ENCODE measurements at places on chromosomes 3 and 15. TPM values are rescaled to one million over a fixed set of nuclear protein-coding genes. Genes with fewer than 3 reads are reported as not detected.
A peak's percentile ranks its signal among the peaks of the same experiment; 100 is the strongest.

MAP1A gene
- 47.2 TPM for total RNA-seq

ACKR4 gene
- 0.18 TPM for total RNA-seq

ADAMTS9 gene
- total RNA-seq: 1.1 TPM

NUDT16 gene
- total RNA-seq: 10.4 TPM

FBXO40 gene
- total RNA-seq: not detected

CD276 gene
- total RNA-seq: 37.5 TPM

SEMA5B gene
- total RNA-seq: not detected

AHSG gene
- not detected for total RNA-seq

SLC9C1 gene
- total RNA-seq: not detected

SATB1 gene
- 5.3 TPM for total RNA-seq

SLC22A13 gene
- total RNA-seq: under 0.01 TPM

DNA sequence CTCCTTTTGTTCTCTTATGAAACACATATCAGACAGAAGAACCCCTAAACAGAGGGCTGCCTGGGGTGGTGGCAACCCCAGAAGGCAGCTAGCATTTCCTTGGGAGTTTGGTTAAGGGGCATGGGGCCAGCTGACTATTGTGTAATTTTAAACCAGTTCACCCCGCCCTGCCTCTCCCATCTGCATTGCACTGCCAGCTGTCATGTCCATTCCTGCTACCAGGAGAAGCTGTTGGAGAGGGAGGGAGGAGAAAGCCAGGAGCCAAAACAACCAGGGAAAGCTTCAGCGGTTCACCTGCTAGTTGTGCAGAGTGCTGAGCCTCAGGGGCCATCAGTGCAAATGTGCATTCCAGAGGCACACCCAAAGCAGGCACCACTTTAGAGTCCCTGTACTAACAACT is 47.6 kb upstream of the ATP1B3 start:
- H3K36me3 ChIP-seq: no peaks in the 10 kb centered on the region
- peaks cover 22% of the 10 kb centered on the region for H3K27me3 ChIP-seq
- no peak overlapping the region for H3K27ac ChIP-seq
- H3K4me3 ChIP-seq: no peak overlapping the region
- H3K4me1 ChIP-seq: no peaks in the 10 kb centered on the region

GRCh38 chr3:183341545-183342288 is 86.7 kb downstream of the MCF2L2 start:
- H3K36me3 ChIP-seq: no peaks in the 10 kb centered on the region
- no peaks in the 10 kb centered on the region for H3K4me1 ChIP-seq
- H3K27me3 ChIP-seq: peaks cover 14% of the 10 kb centered on the region
- no peak overlapping the region for H3K27ac ChIP-seq
- no peak overlapping the region for H3K4me3 ChIP-seq

GRCh38 chr3:73399106-73399505 is 225.6 kb downstream of the PDZRN3 start:
- peaks cover 14% of the 10 kb centered on the region for H3K4me1 ChIP-seq
- peaks cover 14% of the 10 kb centered on the region for H3K36me3 ChIP-seq
- no peak overlapping the region for H3K4me3 ChIP-seq
- peak; percentile 60 for DNase-seq
- no peaks in the 10 kb centered on the region for H3K27me3 ChIP-seq

- peaks cover 46% of the 10 kb centered on the region for H3K36me3 ChIP-seq
- H3K27ac ChIP-seq: peak overlapping the region; percentile 81
- no peaks in the 10 kb centered on the region for H3K27me3 ChIP-seq
- no peak overlapping the region for H3K4me3 ChIP-seq
Measured at GRCh38 chr15:60372756-60373155, 25.0 kb downstream of the ANXA2 start.

DNA sequence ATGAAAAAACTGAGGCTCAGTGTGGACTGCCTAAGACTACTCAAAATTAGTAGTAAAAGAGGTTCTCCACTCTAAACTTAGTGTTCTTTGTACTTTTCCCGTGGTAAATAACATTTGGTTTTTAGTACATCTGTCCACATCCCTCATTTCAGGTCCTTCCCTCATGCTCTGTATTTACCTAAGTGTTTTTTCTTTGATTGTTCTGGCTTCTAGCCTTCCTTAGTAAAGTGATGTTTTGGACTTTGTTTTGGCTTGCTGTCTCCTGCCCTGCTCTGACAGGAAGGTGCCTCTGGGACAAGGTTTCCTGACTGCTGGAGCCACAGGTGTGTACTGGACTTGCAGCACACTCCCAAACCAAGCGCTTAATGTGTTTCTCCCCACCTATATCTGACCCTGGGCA is 29.9 kb upstream of the ALDH1A2 start:
- H3K27ac ChIP-seq: no peak overlapping the region
- DNase-seq: no peak
- H3K4me3 ChIP-seq: no peak overlapping the region
- H3K4me1 ChIP-seq: no peaks in the 10 kb centered on the region

DNA sequence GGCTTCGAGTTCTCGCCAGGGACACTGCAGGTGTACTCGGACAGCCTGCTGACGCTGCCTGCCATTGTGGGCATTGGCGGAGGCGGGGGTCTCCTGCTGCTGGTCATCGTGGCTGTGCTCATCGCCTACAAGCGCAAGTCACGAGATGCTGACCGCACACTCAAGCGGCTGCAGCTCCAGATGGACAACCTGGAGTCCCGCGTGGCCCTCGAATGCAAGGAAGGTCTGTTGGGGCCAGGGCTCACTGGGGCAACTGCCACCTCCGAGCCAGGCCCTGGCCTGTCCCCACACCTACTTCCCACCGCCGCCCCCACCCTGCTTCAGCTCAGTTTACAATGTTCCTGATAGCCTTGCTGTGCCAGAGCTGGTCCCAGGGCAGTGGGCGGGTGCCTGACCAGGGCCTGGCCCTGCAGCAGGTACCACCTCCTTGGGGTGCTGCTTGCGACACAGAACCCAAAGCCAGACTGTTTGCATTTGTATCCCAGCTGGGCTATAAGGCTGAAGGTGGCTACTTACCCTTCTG is 35.5 kb downstream of the PLXNA1 start:
- DNase-seq: no peak
- peaks cover 81% of the 10 kb centered on the region for H3K36me3 ChIP-seq
- no peak overlapping the region for H3K27ac ChIP-seq
- no peak overlapping the region for H3K4me3 ChIP-seq

DNA sequence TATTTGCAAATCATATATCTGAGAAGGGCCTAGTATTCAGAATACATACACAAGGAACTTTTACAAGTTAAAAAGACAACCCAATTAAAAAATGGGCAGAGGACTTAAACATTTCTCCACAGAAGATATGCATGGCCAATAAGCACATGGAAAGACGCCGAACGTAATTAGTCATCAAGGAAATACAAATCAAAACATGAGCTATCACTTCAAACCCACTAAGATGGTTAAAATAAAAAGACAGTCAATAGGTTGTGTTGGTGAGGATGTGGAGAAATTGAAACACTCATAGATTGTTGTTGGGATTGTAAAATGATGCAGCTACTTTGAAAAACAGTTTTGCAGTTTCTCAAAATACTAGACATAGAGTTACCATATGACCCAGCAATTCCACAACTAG is 61.2 kb upstream of the NEO1 start:
- no peaks in the 10 kb centered on the region for H3K36me3 ChIP-seq
- no peaks in the 10 kb centered on the region for H3K27me3 ChIP-seq
- no peak overlapping the region for H3K27ac ChIP-seq
- DNase-seq: peak; percentile 40
- no peak overlapping the region for H3K4me3 ChIP-seq

- peak; percentile 98 for DNase-seq
- H3K36me3 ChIP-seq: no peaks in the 10 kb centered on the region
- H3K27me3 ChIP-seq: no peaks in the 10 kb centered on the region
- H3K27ac ChIP-seq: peak overlapping the region; percentile 95
- no peak overlapping the region for H3K4me3 ChIP-seq
- peaks cover 42% of the 10 kb centered on the region for H3K4me1 ChIP-seq
Measured at GRCh38 chr3:45123030-45123429, 23.1 kb downstream of the CDCP1 start.

DNA sequence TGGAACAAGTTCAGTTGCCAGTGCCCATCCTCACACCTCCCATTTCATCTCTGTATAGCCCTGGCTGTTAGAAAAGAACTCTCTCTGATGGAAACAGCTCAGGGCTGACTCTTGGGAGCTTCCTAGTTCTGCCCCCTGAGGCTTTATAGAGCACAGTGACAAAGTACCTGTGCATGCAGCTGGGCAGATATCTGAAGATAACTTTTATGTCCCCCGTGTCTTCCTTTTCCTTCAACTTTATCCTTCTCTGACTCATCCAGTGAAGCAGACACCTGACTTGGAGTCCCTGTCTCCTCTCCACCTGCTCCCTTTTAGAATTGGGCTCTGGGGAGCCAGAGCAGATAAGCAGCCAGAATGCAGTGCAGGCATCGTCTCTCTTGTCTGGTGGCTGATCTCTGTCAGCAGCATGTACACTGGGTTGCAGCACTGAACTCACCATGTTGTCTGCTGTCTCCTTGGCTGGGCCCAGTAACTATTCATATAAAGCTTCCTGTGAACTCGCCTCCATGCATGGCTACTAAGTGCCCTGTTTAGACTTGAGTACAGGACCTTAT is 53.9 kb upstream of the PLXNA1 start:
- H3K27me3 ChIP-seq: no peaks in the 10 kb centered on the region
- no peak overlapping the region for H3K4me3 ChIP-seq
- no peak for DNase-seq
- H3K4me1 ChIP-seq: peaks cover 41% of the 10 kb centered on the region

- no peak overlapping the region for H3K27ac ChIP-seq
- peaks cover 4% of the 10 kb centered on the region for H3K4me1 ChIP-seq
- peaks cover 39% of the 10 kb centered on the region for H3K36me3 ChIP-seq
Measured at GRCh38 chr15:84606653-84607120, 5.9 kb downstream of the ZSCAN2 start.

DNA sequence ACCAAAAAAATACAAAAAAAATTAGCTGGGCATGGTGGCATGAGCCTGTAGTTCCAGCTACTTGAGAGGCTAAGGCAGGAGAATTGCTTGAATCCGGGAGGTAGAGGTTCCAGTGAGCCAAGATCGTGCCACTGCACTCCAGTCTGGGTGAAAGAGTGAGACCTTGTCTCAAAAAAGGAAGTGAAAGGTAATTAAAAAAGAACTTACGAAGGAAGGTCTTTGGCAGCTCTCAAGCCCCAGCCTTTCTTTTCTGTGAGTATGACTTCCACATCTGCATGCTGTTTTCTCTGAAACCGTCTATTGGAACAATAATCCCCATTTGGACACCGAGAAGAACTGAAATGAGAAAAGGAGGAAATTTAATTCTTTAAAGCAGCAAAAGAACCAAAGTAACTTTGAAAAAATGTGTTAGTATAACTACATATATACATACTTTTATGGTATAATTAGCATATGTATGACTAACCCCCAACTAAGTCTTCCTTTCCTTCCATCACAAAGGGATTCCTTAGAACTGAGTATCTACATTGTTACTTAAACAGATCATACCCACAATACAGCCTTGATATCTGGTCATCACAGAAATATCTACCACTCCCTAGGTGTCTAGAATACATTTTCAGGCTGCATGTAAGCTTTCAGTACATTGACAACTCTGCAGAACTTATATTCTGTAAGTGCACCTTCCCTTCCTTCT is 50.1 kb downstream of the SETD2 start:
- peak; percentile 92 for DNase-seq
- peak overlapping the region; percentile 90 for H3K27ac ChIP-seq
- H3K27me3 ChIP-seq: no peaks in the 10 kb centered on the region
- H3K4me3 ChIP-seq: peak overlapping the region; percentile 5
- H3K36me3 ChIP-seq: peaks cover 15% of the 10 kb centered on the region

DNA sequence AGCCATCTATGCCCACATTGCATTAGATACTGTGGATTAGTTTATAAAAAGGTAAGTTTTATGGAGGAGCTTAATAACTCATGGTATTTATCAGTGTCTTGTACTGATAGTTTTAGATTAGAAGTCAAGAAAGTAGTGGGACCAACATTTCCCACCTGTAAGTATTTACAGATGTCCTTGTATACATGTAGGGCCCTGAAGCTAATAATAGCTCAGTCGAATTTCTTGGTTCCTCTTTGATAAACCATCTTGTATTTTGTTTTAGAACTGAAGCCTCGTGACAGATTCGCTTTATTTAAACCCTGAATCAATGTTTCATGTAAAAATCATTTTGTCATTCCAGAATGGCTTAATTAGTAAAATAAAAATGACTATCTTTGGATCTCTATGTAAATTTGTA is 73.4 kb downstream of the CRYBG3 start:
- H3K36me3 ChIP-seq: peaks cover 2% of the 10 kb centered on the region
- DNase-seq: no peak
- no peaks in the 10 kb centered on the region for H3K27me3 ChIP-seq
- no peak overlapping the region for H3K27ac ChIP-seq
- H3K4me1 ChIP-seq: no peaks in the 10 kb centered on the region

- no peaks in the 10 kb centered on the region for H3K36me3 ChIP-seq
- no peaks in the 10 kb centered on the region for H3K27me3 ChIP-seq
- H3K4me3 ChIP-seq: no peak overlapping the region
- DNase-seq: no peak
Measured at GRCh38 chr15:59327942-59328341, 44.7 kb downstream of the MYO1E start.

DNA sequence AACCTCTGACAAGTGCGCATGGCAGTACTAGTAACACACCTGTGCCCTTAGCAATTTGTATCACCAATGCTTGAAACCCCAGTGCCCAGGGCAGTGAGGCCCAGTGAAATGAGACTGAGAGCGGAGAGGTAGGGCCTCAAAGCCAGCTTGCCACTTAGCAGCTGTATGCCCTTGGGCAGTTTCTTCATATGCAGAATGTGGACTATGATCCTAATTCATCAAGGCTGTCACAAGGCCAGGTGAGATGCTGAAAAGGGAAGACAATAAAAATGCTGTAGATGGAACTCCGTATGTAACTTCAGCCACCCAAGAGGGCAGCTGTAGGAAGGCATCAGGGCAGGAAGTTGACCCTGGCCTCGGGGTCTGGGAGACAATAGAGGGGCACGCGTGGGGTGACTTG is 74.4 kb downstream of the KY start:
- H3K27me3 ChIP-seq: no peaks in the 10 kb centered on the region
- no peak overlapping the region for H3K4me3 ChIP-seq
- H3K27ac ChIP-seq: no peak overlapping the region
- DNase-seq: no peak
- H3K4me1 ChIP-seq: no peaks in the 10 kb centered on the region

- peaks cover 10% of the 10 kb centered on the region for H3K36me3 ChIP-seq
- H3K27me3 ChIP-seq: no peaks in the 10 kb centered on the region
Measured at GRCh38 chr3:100335434-100335833, 877 bp downstream of the NIT2 start.

GRCh38 chr3:149325581-149325980 is 7.9 kb downstream of the TM4SF18 start:
- H3K36me3 ChIP-seq: no peaks in the 10 kb centered on the region
- H3K27me3 ChIP-seq: no peaks in the 10 kb centered on the region
- no peaks in the 10 kb centered on the region for H3K4me1 ChIP-seq
- H3K27ac ChIP-seq: no peak overlapping the region

GRCh38 chr3:119338754-119339153 is 44.6 kb downstream of the ARHGAP31 start:
- peak; percentile 54 for DNase-seq
- no peak overlapping the region for H3K4me3 ChIP-seq
- peaks cover 2% of the 10 kb centered on the region for H3K4me1 ChIP-seq
- 0 out of 2 replicates have a peak, but pooled peaks cover 3% of the 10 kb centered on the region for H3K36me3 ChIP-seq
